ENCODE measurements at places on chromosomes 1 and 21.

DNA sequence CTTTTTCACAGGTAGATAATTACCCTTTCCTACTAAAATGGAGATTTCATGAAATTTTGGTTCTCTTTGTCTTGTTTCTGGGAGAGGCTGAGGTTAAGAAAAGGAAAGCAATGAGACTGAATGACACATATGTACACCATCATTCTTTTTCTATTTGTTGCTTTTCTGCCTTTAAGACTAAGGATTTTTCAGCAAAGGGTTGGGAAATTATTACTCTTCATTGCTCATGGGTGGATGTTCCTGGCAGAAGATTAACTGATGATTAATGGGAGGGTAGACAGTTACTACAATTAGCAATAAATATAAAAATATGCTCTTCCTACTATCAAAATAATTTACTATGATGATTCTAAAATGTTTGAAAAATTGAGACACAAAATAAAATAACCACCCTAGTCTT lies 316.5 kb upstream of the USP24 start:
- no peak for DNase-seq

DNA sequence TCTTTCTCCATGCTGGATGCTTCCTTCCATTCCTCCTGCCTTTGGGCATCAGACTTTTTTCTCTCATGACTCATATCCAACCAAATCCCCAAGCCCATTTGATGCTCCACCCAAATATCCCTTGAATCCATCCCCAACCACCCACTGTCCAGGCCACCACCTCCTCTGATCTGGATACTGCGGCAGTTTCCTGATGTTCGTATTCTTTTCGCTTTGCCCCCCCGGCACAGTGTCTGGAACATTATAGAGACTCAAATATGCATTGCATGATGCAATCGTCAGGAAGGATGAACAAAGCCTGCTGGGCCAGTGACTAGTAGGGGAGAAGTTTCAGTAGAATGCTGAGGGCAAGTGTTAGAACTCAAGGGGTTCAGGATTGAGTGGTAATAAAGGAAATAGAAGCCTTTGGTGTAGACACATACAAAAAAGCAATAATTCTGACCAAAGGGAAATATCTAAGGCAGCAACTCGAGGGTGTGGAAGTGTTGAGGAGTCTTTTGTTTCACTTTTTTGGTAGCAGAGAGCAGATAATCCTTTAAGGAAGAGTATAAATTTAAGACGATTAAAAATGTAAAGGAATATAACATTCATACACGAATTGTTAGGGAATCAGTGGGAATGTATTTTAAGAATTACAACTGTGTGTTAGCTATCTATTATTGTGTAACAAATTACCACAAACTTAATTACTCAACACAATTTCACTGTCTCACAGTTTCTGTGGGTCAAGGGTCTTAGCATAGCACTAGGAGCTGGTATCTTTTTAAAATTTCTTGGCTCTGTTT lies 7.5 kb downstream of the S100A11 start:
- peak; percentile 32 for DNase-seq

DNA sequence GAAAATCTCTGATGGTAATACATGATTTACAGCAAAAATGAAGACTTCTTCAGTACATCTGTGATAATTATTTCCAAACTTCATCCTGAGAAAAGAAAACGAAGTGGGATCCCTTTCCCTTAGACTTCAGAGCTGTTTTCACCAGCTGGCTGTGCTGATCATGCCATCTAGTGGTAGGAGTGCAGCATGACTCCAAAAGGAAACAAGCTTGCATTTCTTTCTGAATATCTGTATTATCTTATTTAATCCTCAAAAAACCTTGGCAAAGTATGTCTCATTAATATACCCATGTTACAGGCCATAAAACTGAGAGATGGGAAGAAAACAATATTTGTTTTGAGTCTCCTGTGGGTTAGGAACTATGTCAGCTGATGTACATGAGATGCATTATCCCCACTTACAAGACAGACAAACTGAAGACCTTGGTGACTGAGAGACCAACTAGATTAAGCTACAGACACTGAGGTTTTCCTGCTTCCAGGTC lies 9.8 kb upstream of the GJA8 start:
- DNase-seq, result peak; percentile 30

GRCh38 chr1:103576065-103576464 lies 4.7 kb downstream of the AMY2B start:
- no peak for DNase-seq

- no peak for DNase-seq
These were observed 18.1 kb downstream of the CLDN19 start for GRCh38 chr1:42721926-42722325.

DNA sequence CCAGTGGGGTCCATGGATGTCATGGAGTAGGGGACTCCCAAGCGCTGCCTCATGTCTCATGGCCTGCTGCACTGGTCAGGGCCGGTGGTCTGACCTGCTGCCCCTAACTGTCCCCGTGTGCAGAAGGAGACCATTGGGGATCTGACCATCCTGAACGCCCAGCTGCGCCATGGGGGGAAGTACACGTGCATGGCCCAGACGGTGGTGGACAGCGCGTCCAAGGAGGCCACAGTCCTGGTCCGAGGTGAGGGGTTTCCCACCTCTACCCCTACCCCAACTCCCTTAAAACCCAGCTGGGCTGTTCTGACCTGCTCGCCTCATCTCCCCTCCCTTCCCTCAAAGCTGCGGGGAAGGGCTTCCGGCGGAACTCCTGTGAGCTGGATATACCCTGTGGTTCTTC lies 18.6 kb downstream of the TMEM81 start:
- DNase-seq, result no peak

GRCh38 chr1:156515956-156516355 lies 15.4 kb upstream of the MEF2D start:
- DNase-seq, result no peak

GRCh38 chr1:203036537-203036936 lies 10.2 kb downstream of the PPFIA4 start:
- DNase-seq, result no peak

DNA sequence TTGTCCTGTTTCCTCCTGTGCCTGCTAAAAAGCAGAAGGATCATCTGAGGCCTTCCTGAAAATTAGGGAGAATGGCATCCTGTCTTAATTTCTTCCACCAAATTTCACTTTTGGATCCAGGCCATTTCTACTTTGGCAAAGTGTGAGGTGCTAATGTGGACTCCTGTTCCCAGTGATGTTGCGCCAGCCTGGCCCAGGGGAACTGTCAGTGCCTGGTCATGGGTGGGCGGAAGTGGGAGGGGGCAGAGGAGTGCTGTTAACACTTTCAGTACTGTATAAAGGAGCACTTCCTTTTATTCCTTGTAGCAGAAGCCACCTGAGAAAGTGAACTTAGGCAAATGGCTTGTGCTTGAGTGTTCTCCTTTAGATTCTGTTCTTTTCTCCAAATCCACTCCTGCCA lies 19.9 kb downstream of the ELAPOR1 start:
- DNase-seq, result peak; percentile 4

DNA sequence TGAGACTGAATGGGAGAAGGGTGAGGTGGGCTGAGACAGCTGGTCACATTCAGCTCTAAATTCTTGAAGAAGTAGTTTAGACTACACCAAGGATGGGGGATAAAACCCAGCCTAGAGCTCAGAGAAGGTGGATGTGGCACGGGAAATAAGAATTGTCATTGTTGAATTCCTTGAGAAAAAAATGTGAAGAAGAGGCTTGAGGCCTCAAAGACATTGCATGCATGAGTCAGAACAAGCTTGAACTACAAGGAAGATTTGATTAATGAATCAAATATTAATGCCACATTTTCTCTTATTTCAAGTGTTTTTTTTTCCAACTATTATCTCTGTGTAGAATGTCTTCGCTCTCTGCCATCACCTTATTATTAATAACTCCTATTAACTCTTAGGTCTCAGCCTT lies 58.9 kb downstream of the MAP3K7CL start:
- no peak for DNase-seq

- no peak for DNase-seq
These were observed 29.1 kb downstream of the SLC19A1 start for GRCh38 chr21:45513003-45513717.

GRCh38 chr1:15248216-15248615 lies 1.2 kb downstream of the FHAD1 start:
- no peak for DNase-seq

- DNase-seq, result no peak
These were observed 36.1 kb downstream of the ACTA1 start for GRCh38 chr1:229397762-229398161.

DNA sequence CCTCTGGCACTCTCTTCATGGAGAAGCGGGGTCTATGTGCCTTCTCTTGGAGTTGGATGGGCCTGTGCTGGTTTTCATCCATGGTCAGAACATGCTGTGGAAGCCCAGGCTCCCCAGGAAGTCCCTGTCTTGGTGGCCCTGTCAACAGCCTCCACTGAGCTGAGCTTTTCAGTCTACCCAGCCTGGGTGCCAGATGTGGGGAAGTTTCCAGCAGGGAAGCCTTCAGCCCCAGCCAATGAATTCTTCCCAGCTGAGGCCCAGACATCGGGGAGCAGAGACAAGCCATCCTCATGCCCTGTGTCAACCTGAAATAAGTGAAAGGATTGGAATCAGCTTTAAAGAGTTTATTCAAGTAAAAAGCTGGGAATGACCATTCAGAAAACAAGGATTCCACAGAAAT lies 75.1 kb upstream of the PGBD5 start:
- no peak for DNase-seq

GRCh38 chr1:71676979-71677925 lies 596.4 kb upstream of the ZRANB2 start:
- DNase-seq, result no peak

DNA sequence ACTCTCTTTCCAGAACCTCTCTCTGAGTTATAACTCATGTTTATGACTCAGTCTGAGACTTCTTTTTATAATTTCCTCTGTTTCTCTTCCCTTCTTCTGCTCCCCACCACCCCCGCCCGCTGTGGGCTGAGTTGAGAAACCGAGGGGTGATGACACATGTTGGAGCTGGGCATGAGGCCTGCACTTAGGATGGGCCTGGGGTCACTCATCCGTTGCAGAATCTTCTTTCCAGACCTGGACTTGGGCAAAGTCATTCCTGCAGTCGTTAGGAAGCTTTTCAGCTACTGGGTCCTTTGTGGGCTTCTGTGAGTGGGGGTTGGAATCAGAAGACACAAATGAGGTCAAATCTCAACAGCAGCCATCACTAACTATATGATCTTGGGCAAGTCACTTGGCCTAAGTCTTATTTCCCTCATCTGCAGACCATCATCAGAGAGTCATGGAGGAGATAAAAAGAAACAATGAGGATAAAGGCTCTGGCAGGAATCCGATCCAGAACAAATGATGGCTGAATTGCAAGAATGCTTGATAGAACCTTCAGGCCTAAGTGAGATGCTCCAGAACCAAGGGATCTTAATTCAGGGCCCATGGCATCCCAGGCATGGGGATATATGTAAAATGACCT lies 53.4 kb downstream of the RPS6KA1 start:
- peak; percentile 71 for DNase-seq

- DNase-seq, result peak; percentile 49
These were observed 23.8 kb upstream of the CENPF start for GRCh38 chr1:214579183-214579582.

- DNase-seq, result no peak
These were observed 14.1 kb upstream of the IL10 start for GRCh38 chr1:206786212-206786886.

GRCh38 chr1:175054736-175055135 lies 12.9 kb upstream of the TNN start:
- DNase-seq, result no peak

DNA sequence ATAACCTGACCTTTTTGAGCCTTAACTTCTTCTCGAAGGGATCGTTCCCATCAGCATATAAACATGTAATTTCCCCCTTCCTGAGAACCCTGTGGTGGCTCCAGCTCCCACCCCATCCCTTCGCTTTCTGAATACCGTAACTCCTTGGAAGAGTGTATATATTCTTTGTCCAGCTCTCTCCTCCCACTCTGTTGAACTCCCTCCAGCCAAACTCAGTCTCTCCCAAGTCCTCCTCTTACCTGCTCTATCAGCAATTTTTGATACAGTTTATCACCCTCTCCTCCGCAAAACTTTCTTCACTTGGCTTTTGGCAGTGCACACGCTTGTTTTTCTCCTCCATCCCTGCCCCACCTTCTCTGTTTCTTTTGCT lies 109.9 kb upstream of the SLC25A33 start:
- DNase-seq, result no peak

DNA sequence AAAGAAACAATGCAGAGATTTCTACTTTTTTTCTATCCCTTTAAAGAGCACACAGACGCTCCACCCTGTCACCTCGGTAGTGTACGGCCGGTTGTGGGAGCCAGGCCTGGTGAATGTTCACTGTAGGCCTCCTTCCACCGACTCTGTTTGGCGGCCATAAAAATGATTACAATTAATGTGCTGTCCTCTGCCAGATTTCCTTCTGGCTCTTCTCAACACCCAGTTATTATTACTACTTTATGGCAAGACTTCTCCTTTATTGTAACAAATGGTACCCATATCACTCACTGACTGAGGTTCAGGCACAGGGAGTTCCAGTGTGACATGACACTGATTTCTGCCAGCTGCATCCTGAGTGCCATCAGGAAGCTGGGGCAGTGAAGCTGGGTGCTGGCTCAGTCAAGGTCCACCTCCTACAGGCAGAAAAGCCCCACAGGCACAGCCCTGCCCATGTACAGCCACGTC lies 37.4 kb downstream of the GPR161 start:
- no peak for DNase-seq

DNA sequence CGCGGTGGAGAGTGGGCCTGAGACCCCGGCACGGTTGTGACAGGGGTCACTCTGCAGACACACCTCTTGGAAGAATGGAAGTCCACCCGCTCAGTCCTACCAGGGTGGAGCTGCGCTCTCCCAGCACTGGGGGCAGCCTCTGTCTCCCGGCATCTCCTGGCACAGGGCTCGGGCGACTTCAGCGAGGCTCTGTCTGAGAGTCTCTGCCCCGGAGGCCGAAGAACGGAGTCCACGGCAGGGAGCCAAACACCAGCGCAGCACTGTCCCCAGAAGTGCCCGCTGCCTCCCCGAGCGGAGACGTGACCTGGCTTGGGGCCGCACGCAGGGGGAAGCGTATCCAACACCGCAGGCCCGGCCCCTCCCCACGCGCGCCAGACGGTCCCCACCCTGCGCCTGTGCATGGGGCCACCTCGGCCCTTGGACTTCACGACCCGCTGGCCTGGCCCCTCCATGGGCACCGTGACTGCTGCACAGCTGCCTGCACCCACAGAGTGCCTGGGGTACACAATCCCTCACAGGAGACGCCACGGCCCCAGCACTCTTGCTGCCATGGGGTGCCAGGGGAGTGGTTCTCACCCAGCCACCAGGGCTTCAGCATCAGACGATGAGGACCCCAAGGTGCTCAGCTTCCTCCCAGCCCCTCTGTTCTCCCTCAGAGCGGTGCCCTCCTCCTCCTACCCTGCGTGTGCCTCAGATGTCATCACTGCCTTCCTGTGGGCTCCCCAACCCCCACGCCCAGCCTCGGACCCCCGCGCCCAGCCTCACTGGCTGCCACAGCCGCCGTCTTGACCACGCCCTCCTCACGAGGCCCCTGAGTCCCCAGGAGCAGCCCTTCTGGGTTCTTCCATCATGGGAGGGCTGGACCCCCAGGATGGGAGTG lies 14.9 kb upstream of the RNF223 start:
- DNase-seq, result no peak
